ENCODE measurements at places on chromosomes 2 and 18.

- DNase-seq, result no peak
Observed at GRCh38 chr2:145116834-145117725, 597.2 kb upstream of the ZEB2 start.

DNA sequence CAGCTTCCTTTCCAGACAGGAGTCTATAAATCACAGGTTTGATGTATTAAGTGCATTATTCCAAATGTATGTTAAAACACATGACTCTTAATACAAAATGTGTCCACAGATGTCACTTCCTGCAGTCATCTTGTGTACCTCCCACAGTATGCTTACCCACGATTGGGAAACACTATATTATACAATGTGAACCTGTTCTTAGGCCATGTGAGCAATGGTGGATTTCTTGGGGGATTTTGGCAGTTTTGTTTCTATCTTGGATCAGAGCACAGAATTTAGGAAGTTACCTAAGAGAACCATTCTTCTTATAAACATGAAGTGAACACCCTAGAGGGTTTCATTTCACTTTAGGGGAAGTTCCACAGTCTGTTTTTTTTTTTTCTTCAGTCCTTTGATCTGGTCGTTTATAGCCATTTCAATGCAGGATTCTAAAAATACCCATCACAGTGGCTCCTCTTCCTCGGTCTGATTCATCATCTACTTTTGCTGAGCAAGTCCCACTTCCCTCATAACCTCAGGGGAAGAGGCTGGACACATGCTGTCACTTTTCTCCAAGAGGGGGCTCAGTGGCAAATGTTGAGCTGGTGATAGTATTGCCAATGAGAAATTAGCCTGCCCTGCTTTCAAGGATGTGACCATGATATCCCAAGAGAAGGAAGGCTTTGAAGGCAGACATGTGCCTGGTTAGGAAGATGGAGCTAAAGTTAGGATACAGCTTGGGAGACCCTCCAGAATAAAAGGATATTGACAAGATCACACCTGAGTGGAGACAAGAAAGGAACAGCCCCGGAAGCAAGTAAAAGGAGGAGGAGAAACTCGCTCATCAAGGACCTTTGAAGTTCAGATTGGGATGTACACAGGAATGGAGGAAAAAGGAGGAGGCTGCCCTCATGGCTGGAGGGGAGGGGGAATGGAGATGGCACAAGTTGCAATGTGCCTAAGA, 22.6 kb downstream of the PLEK start:
- DNase-seq, result no peak

GRCh38 chr2:179974761-179975160, 32.3 kb downstream of the CWC22 start:
- DNase-seq, result no peak

DNA sequence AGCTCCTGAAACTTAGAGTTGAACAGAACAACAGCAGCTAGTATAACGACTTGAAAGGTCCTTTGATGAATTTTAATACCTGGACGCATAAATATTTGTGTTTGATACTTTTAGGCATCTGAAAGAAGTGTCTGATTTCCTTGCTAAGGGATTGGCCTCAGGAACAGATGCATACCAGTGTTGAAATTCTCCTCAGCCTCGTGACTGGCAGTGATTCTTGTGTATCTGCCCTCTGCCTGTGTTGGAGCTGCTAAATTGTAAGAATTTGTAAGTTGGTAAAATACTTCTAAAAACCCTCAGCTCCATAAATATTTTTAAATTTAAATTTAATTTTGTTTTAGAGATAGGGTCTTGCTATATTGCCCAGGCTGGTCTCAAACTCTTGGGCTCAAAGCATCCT, 22.4 kb upstream of the SCYGR1 start:
- no peak for DNase-seq

- DNase-seq, result no peak
Observed at GRCh38 chr2:161824226-161824625, 200.0 kb downstream of the SLC4A10 start.

GRCh38 chr2:129891341-129892320, 87.8 kb upstream of the RAB6C start:
- DNase-seq, result no peak

Measured in activated CD4-positive, CD25-positive, alpha-beta regulatory T cell (primary cell).